ENCODE measurements at places on chromosomes 4 and X.

DNA sequence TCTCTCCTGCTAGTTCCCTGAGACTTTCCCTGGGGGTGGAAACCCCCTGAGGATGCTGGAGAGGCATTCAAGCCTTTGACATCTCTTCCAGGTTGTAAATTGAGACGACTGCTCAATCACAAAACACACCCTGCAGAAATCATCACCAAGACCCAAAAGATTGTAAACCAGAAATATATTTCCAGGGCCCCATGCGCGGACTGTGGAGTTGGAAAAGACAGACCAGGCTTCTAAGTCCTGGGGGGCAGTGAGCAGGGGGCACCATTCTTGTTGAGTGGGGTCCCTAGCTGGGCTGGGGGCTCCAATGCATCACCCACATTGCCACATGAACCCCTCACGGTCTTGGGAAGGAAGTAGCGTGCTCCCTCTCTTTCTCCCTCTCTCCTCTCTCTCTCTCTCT lies 87.9 kb upstream of the C4orf50 start:
- DNase-seq: no peak

DNA sequence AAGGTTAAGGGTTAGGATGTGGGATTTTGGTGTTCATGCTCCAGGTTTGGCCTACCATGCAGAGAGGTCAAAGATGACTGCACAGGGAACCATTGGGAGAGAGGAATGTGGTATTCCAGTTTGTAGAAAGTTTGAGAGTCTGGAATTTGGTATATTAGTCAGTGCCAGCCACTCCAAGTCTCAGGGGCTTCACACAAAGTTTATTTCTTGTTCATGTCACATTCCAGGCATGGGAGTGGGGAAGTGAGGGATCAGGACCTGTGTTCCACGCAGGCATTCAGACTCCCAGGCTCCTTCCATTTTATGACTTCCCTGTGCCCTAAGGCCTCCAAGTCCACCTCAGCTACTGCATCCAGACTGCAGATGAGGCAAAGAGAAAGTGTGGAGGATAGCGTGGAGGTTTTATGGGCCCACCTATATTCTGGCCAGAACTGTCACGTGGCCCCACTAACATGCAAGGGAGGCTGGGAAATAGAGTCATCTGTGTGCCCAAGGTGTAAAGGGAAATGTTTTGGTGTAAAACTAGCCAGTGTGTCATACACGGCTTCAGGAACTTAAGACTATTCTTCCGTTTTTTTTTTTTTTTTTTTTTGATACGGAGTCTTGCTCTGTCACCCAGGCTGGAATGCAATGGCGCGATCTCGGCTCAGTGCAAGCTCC lies 140.6 kb upstream of the SCML1 start:
- peak; percentile 56 for DNase-seq

DNA sequence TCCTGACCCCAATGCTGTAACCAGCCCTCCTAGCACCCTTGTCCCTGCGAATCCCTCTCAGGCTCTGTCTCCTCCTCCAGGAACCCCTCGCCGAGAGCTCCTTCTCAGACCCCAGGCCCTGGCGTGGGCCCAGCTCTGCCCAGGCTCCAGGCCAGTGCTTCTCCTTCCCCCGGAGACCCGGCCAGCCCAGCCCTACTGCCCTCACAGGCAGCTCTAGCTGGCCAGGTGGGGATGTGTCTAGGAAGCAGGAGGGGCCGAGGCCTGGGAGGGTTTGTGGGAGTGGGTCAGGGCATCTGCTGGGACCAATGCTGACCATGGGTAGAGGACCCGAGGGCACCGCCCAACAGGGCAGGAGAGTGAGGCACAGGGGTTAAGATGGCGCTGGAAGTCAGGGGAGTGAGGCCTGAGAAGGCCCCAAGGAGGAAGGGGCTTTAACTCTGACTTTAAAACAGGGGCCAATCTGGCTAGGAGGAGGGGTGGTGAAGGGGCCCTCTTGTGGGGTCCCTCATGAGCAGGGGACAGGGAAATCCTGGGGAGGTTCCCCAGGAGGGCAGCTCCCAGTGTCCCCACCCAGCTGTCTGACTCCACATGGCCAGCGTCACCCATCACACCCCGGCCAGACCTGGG lies 64.7 kb upstream of the NKX1-1 start:
- no peak for DNase-seq

- DNase-seq: peak; percentile 74
These were observed 48.1 kb downstream of the LUZP4 start for GRCh38 chrX:115337491-115338144.

DNA sequence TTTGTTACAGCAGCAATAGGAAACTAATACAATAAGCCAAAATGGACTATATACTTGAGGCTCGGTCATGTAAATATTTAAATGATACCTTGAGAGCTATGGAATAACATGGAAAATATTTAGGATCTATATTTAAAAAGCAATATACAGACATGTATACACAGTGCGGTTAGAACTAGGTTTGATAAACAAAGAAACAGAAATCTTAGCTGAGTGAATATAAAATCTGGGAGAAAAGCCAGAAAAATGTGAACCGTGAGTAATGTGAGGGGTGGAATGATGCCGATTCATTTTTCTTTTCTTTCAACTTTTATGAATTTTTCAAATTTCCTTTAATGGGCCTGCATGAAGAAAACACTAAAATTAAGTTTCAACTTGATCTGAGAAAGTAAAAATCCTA lies 104.1 kb downstream of the ATXN3L start:
- DNase-seq: peak; percentile 54

- no peak for DNase-seq
These were observed 73.0 kb downstream of the FAM47B start for GRCh38 chrX:35015621-35016020.

- DNase-seq: no peak
These were observed 87.4 kb downstream of the SMIM20 start for GRCh38 chr4:26001413-26001812.

DNA sequence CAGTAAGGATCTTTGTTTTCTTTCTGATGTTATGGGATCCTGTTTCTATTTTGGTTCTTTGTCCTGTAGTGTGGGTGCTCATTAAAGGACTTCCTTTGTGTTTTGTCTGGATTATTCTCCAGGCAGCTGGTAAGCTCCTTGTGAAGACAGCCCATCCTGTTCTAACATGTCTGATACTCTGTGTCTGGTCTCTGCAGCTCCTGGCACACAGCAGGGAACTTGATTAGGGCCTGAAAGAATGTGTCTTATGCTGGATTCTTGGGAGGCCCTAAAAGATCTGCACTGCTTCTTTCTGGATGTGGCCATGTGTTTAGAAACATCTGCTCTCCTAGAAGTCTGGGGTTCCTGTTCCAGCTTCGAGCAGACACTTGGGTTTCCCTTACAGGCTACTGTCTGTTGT lies 38.1 kb upstream of the ATXN3L start:
- DNase-seq: peak; percentile 67

- DNase-seq: peak; percentile 43
These were observed 84.5 kb upstream of the DKK2 start for GRCh38 chr4:107120661-107121060.

GRCh38 chrX:154436983-154437752 lies at the start of gene GDI1:
Gene GDI1 (plus strand): TSS chrX:154437154. CDS start chrX:154437255, 101 bp downstream.
- peak; percentile 71 for DNase-seq

GRCh38 chrX:32480019-32480418 lies 731.3 kb downstream of the DMD start:
- DNase-seq: no peak

DNA sequence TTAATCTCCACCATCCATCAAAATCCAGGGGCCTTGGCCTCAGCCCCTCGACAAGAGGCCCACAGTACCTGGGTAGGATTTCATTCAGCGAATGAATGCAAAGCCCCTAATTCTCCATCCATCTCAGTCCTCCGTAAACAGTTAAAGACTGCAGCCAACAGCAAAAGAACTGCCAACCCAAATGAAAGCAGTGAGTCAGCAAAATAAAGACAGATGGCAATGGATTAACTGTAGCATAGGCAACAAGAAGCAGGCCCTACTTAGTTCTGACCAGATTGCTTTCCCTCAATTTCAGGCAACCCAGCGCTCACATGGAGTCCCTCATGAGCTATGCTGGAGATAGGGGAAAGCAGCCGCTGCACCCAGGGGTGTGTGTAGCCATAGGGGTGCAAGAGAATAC lies 21.4 kb downstream of the PLAC1 start:
- DNase-seq: peak; percentile 60

Measured in fibroblast of skin of scalp (primary cell).